ENCODE measurements at places on chromosomes 7 and 10.

- DNase-seq, result no peak
Observed at GRCh38 chr10:131954356-131954965, 27.3 kb downstream of the BNIP3 start.

DNA sequence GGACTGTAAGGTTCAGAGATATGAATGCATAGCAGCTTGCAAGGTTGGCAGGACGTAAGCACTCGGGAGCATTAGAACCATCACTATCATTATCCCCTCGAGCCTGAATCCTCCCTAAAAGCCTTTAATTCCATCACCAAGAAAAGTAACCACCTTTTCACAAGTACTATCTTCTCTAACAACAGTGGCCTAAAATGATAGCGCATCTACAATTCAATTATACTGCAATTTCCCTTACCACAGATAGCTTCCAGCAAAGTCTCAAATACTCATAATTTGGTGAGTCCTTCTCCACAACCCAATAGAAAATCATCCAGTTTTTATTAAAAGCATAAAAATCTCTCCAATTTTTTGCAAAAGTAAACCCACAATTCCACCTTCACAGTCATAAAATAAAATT lies 42.0 kb downstream of the COL1A2 start:
- DNase-seq, result no peak

DNA sequence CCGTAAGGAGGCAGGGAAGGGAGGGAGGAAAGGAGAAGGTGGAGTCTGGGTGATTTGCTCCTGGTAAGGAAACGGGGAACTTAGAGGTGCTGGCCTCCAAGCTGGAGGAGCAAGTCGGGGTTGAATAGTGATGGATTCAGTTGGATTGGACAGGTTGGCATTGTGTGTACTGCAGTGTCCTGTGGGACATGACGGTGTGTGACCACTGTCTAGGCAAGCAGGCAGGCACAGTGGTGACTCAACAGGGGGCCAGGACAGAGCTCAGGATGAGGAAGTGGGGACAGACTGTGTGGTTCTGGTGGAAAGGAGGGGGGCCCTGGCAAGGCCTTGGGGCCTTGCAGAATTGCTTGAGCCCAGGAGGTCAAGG lies 48.8 kb downstream of the COL26A1 start:
- no peak for DNase-seq

DNA sequence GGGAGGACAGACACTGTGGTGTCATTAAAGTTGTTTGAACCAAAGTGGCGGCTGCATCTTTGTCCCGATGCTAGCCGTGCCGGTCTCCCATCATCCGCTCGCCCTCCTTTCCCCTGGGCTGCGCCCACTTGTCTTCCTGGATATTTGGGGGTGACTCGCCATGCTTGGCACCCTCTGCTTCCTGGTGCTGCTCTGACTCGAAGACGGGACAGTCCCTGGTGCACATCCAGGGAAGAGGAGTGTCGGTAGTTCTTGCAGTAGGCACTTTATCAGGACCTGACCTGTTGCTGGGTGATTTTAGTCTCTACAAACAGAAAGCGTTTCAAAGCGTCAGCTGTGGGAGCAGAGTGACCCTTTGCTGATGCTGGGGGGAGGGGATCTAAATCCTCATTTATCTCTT lies 68.3 kb upstream of the DNAJB6 start:
- DNase-seq, result no peak

DNA sequence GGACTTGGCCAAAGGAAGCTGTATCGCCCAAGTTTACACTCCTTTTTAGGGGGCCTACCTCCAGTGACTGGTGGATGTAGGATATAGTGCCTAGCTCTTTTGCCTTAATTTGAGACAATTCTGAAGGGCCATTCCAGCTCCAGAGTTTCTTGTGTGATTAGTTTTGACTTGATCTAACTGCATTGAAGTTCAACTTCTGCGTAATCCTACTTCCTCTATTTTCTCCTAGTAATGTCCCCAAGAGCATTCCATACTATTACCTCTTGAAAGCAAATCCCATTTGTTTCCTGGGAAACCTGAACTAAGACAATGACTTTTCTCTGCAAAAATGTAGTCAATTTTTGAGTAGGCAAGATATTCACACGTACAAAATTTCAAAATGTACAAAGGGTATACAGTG lies 4.7 kb upstream of the H2AZ2 start:
- DNase-seq, result no peak

GRCh38 chr7:114472896-114473512 lies 58.4 kb downstream of the FOXP2 start:
- DNase-seq, result no peak

GRCh38 chr7:17013204-17013603 lies 131.4 kb upstream of the AGR3 start:
- no peak for DNase-seq

DNA sequence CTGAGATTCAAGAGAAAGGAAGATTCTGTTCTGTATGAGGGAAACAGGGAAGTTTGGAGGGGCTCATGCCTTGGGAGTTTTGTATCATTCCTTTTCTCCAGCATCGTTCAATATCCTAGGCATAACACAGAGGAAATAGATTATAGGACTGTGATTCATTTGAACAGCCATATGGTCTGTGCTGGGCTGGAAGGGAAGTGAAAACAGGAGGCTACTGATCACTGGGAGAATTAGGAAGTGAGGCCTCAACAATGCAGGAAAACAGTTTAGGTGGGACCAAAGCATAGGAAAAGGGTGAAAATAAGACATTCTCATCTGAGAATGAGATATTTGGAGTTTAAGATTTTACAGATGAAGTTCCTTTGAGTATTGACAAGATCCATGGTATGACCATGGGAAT lies 70.7 kb upstream of the MKX start:
- no peak for DNase-seq

DNA sequence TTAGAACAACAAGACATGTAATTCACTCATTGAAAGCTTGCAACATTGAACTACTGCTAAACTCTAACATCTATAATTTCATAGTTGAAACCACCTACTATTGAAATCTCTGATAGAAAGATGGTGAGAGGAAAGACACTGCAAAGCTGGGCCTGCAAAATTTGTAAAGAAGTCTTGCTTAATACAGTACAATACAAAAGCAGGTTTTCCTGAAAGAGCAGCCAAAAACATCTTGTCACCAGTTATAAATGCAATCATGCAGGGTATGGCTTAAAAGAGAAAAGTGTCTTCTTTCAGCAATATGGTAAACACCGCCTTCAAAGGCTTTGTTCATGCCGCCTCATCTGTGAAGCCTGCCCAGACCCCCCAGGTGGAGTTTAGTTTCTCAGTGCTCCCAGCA lies 109.2 kb downstream of the ANK3 start:
- no peak for DNase-seq

- no peak for DNase-seq
Observed at GRCh38 chr10:3645406-3645805, 139.6 kb downstream of the KLF6 start.

DNA sequence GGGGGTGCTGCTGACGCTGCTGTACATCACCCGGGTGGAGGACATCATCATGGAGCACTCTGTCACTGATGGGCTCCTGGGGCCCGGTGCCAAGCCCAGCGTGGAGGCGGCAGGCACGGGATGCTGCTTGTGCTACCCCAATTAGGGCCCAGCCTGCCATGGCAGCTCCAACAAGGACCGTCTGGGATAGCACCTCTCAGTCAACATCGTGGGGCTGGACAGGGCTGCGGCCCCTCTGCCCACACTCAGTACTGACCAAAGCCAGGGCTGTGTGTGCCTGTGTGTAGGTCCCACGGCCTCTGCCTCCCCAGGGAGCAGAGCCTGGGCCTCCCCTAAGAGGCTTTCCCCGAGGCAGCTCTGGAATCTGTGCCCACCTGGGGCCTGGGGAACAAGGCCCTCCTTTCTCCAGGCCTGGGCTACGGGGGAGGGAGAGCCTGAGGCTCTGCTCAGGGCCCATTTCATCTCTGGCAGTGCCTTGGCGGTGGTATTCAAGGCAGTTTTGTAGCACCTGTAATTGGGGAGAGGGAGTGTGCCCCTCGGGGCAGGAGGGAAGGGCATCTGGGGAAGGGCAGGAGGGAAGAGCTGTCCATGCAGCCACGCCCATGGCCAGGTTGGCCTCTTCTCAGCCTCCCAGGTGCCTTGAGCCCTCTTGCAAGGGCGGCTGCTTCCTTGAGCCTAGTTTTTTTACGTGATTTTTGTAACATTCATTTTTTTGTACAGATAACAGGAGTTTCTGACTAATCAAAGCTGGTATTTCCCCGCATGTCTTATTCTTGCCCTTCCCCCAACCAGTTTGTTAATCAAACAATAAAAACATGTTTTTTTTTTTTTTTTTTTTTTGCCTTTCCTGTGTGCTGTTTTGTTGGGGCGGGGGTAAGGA lies 55.8 kb downstream of the TSPAN15 start:
- no peak for DNase-seq

DNA sequence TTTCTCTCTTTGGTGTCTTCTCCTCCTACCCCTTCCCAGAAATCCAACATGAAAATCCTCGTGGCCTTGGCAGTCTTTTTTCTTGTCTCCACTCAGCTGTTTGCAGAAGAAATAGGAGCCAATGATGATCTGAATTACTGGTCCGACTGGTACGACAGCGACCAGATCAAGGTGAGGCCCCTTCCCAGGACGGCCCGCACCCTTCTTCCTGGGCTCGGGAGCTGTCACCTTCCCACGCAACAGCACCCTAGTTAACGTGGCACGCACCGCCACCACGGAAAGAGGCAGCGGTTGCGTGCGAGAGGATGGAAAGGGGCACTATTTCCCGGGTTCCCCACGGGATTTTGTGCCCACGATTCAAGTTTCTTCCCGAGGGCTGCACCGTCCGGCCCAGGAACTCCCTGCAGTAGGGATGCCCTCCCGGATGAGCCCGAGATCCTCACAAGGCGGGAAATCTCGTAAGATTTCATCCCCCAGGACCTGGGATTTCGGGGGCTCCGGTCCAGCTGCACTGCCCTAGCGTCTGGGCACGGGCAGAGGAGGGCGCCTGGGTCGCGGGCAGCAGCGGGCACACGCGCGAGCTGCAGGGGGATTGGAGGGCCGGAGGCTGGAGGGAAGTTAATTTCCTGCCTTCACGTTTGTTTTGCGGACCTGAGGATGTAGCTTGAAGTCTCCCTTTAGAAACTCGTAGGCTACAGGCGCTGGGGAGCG lies 834 bp downstream of the TAC1 start:
- DNase-seq, result no peak

- DNase-seq, result no peak
Observed at GRCh38 chr7:103996639-103997038, 7.2 kb upstream of the RELN start.

- DNase-seq, result no peak
Observed at GRCh38 chr7:29281782-29282541, 87.4 kb downstream of the CHN2 start.

DNA sequence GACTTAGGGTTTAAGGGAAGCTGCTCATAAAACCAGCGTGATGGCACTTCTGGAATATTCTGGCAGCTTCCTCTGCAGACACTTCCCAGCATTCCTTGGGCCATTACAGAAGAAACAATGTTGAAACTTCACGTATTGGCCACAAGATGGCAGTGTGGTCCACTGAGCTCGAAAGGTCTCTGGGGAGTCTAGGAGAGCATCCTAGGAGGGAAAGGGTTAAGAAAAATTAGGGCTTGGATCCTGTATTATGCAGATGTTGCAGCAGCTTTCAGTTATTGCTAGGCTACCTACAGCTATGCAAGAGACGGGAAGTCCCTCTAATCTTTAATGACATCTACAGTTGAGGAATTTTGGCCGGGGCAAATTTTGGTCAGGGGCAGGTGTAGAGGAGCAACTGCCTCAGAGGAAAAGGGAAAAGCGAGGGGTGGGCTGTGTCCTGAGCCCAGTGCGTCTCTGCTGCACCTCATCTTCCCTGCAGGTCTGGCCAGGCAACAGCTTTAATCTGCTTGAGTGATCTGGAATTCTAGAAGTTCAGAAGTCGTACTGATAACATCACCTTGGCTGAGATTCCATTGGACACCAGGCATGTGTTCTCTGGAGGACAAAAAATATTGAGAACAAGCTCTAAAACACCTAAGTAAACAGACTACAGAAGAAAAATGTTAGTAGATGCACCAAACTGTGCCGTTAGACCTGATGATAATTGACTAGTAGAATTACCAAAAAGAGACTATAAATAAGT lies 220.8 kb upstream of the PRSS58 start:
- no peak for DNase-seq

- no peak for DNase-seq
Observed at GRCh38 chr7:92827464-92828120, 8.8 kb downstream of the CDK6 start.

- no peak for DNase-seq
Observed at GRCh38 chr7:69864274-69864673, 266.0 kb downstream of the AUTS2 start.

GRCh38 chr7:111240371-111240770 lies 149.4 kb downstream of the LRRN3 start:
- no peak for DNase-seq

DNA sequence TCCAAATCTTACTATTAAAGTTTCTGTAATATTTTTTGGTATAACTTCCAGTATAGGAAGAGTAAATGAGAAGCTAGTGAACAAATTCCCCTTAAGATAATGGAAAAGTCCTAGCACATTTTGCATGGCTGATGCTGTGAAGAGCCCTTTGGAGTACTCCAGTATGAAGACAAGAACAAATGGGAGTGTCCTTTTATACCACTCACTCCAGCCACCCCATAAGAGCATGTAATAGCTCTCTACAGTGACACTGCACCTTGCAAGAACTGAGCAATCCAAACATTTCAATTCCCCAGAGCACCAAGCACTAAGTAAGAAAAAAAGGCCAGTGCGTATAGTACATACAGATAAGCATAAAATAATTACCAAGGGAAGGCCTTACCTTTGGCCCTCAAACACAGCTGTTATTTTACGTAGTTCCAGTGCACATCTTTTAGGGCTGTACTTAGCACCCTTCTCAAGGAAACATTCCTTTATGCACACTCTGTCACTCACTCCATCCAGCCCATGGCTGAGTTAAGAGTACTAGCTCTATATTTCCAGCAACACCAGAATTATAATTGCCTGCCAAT lies 135.4 kb downstream of the ST7 start:
- DNase-seq, result no peak

DNA sequence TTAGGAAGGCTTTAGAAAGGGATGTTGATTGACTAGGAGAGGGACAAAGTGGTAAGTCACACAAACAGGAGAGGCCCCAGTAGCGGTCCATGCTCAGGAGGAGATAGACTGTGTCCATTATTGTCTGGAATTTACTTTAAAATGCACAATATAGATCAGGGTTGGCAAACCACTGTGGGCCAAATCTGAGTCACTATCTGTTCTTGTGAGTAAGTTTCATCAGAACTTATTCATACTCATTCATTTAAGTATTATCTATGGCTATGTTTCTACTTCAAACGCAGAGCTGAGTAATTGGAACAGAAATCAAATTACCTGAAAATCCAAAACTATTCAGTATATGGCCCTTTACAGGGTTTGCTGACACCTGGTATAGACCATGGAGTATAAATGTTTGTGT lies 166.5 kb downstream of the COL28A1 start:
- no peak for DNase-seq

- no peak for DNase-seq
Observed at GRCh38 chr7:28627896-28628295, 215.6 kb downstream of the CREB5 start.

- no peak for DNase-seq
Observed at GRCh38 chr7:24971333-24972165, 8.4 kb downstream of the OSBPL3 start.

- DNase-seq, result no peak
Observed at GRCh38 chr7:38736138-38736537, 105.0 kb upstream of the AMPH start.

GRCh38 chr7:74507538-74508319 lies 54.0 kb downstream of the GTF2IRD1 start:
- no peak for DNase-seq

- no peak for DNase-seq
Observed at GRCh38 chr10:92203919-92204623, 86.8 kb downstream of the CPEB3 start.

GRCh38 chr10:26413375-26413774 lies 24.8 kb upstream of the APBB1IP start:
- no peak for DNase-seq

All from activated CD8-positive, alpha-beta memory T cell treated with anti-CD3 and anti-CD28 coated beads for 1 hour (primary cell).